ENCODE measurements at places on chromosomes 2 and 18. TPM values are rescaled to one million over a fixed set of nuclear protein-coding genes. Genes with fewer than 3 reads are reported as not detected.
A peak's percentile ranks its signal among the peaks of the same experiment; 100 is the strongest.

DNER gene
- total RNA-seq: 0.34 TPM

HOXD4 gene
- 22.4 TPM for total RNA-seq

KYNU gene
- total RNA-seq: 18.7 TPM

TSPYL6 gene
- not detected for total RNA-seq

POMC gene
- 0.68 TPM for total RNA-seq

DSG4 gene
- not detected for total RNA-seq

SLC9A4 gene
- total RNA-seq: 23.5 TPM

EPC2 gene
- 51.2 TPM for total RNA-seq

CD207 gene
- 1.3 TPM for total RNA-seq

UGT1A8 gene
- 4.4 TPM for total RNA-seq

GRCh38 chr2:170737821-170738220 is 22.7 kb downstream of the SP5 start:
- DNase-seq: no peak

- DNase-seq: no peak
These were observed 75.6 kb upstream of the REG3A start for GRCh38 chr2:79235135-79235534.

DNA sequence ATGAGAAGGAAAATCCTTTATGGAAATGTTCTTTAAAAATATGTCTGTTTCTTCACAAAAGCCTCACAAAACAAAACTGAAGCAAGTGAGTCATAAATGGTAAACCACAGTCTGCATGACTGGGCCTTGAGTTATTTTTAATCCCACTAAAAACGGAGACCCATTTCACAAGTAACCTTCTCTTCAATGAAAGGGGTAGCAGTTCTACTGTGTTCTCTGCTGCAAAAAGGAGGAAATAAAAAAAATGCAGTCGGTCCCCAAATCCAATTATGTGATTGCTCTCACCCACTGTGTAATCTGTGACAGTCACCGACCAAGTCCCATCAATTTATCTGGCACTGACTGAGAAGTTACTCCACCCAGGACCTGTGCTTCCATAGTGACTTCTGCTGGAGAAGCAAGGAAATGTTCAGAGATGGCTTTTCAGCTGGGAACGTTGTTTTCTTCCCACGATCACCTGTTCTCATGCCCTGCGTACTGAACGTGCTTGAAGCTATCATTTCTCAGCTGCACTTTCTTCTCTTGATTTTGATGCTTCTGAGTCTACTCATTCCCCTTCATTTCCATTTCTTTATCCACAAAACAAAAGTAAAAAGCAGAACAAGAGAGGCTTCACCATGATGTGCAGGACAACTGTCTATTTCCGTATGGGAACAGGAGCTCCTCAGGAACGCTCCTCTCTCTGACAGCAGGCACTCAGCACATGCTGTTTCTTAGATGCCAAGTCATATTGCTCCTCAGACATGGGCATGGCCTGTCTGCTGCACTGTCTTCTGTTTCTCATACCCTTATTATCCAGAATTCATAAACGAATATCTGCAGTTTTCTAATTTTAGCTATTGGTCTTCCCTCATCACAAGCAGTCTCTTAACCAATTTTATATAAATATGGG is 80.0 kb upstream of the TMEM200C start:
- DNase-seq: no peak

- no peak for DNase-seq
These were observed 10.7 kb downstream of the MERTK start for GRCh38 chr2:111909079-111909478.

DNA sequence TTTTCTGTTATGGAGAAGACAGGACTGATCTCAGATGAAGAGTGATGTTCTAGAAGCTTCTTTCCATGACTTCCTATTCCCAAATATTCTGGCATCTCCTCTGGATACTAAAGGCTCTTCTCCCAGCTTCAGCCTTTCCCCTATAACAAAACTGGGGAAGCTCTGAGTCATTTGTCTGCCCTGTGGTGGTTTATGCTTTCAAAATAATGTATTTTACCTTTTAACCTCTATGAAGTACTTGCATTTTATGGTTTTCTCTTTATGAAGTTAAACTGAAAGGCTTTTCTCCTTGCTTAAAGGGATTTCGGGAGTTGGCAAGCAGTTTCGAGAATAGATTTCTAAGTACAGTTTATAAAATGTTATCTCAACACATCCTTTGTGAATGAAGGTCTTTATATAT is 104.4 kb downstream of the TANC1 start:
- DNase-seq: no peak

DNA sequence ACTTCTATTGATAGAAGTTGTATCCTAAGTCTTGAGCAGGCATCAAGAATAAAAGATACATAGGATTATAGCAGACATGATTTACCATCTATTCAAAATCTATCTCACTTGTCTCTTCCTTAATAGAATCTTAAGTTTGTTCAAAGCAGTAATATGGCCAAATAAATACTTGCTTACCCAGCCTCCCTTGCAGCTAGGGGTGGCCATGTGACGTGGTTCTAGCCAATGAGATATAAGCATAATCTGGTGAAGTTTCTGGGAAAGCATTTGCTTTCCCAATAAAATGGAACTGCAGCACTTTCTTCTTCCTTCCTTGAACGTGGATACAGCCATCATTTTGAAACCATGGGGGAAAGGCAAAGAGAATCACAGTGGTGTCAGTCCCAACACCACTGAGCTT is 33.7 kb upstream of the SLC1A4 start:
- no peak for DNase-seq

DNA sequence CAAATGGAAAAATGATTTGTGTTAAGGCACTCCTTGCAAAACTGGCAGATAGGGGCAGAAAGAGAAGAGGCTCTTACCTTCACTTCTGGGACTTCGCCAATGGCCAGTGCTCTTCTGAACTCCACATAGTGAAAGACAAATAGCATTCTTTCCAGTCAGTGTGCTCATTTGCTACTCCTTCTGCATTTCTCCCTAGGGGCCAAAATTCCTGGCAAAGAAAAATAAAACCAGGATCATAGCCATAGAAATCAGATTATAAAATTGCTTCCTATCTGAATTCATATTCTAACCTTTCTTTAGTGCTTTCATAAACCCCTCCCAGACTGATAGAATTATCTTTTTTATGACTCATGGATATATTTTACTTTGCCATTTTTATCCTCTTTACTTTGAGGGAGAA is 56.9 kb upstream of the PELI1 start:
- no peak for DNase-seq

- no peak for DNase-seq
These were observed 41.6 kb downstream of the PKDCC start for GRCh38 chr2:42089340-42089925.

GRCh38 chr2:37168217-37168981 is 11.6 kb upstream of the EIF2AK2 start:
- no peak for DNase-seq

GRCh38 chr2:100817388-100817985 is 2.5 kb upstream of the NPAS2 start:
- DNase-seq: no peak

DNA sequence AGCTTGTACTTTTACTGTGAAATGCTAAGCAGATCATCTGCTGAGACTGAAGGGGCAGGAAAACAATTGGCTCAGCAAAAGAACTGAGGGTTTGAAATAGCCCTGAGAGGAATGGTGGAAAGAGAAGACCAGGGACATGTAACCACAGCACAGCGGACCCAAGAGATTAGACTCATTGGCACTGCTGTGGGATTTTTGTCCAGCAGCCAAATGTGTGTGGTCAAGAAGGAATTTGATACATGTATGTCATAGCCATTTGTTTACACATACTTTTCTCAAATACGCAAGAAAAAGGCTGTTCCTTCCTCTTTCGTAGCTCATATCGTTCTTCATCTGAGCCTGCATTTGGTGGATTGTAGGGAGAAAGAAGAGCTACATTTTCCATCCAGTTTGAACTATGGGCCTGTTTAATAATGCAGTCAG is 73.8 kb downstream of the TRABD2A start:
- DNase-seq: peak; percentile 62

GRCh38 chr2:239014458-239015217 is 166.8 kb downstream of the TWIST2 start:
- no peak for DNase-seq

DNA sequence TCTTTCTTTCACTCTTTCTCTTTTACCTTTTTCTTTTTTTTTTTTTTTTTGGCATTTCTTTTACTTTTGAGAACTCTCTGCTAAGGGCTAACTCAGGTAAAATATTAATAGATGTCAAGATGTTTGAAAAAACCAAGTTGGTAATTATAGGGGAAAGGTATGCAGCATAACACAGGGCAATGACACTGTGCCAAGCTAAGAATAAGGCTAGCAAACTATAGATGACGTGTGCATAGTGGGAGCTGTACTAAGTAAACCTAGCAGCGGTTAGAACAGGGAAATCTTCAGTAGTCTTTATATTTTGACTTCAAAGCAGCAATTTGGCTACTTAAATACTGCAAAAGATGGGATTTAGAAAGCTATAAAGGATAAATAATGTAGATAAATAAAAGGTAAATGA is 415.4 kb upstream of the RGPD4 start:
- DNase-seq: no peak

DNA sequence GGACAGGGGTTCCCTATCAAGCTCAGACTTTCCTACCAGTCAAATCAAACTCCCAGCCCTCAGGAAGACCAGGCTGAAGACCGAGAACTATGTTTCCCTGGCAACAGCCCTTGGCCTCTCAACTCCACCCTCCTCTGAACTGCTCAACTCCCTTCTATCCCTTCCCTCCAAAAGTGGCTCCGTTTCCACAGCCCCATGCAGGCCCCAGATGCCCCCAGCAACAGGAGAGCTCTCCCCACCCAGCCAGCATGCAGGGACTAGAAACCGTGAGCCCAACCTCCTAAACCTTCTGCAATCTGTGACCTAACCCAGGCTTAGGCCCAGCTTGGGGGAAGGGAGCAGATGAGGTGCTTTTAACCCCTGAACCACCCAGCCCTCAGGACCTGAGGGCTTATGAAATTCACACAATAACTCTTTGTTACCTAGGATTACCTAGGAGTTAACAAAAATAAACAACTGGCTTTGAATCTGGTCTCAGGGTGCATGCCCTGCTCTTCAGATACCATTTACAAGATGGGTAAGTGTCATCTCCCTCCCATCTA is 87.2 kb downstream of the BCL11A start:
- no peak for DNase-seq

DNA sequence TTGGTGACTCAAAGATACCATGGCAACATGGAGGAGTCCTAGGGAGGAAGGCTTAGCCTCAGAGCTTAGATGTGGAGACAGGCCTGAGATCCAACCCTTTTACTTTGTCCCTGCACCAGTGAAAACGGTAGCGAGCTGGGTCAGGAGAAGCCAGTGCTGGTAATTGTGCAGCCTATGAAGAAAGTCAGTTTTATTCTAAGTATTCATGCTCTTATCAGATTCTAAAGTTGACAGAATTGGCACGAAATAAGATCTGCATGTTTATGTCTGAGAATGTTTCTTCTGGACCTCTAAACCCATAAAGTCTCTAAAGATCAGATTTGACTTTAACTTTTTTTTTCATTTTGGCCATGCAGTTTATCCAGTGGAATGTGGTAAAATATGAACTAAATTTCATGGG is 93.8 kb downstream of the SCG2 start:
- no peak for DNase-seq

GRCh38 chr2:72235497-72236415 is 88.1 kb upstream of the CYP26B1 start:
- DNase-seq: no peak

DNA sequence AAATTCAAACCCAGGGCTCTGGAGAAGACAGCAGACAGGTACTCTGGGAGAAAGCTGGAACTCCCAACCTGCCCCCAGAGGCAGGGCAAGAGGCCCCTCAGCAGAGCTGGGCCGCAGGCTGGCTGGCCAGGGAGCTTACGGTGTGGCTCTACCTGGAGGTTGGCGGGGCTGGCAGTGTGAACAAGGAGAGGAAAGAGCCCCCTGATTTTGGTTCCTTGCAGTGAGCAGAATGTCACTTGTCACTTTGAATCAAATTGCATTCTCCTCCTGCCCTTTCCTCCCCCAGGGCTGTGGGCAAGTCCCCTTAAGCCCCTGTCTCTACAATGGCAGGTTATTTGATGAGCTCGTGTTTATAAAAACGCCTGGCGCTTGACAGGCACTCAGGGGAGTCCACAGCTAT is 32.6 kb downstream of the MYO7B start:
- peak; percentile 35 for DNase-seq

DNA sequence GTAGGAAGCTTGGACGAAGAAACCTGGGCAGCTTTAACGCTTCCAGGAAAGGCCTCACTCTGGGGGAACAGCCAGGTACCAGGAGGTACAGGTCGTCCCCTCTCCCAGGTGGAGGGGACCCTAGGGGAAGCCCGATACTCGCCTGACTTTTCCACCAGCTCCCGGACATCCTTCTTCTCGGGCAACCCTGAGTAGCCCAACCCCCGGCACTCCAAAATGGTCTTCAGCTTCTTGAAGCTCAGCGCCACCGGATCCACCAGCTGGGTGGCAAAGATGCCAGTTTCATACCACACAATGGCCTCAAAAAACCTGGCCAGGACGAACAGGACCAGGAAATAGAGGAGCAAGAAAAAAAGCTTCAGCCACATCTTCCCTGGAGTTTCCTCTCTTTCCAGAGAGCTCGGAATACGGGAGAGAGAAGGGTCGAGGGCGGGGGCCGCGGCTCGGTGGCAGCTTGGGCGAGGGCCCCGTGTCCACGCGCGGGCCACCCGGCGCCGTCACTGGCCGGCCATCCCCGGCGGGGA is 1.1 kb downstream of the RNF103 start:
- peak; percentile 50 for DNase-seq

GRCh38 chr18:37465958-37466357 is 99.6 kb downstream of the CELF4 start:
- DNase-seq: no peak

DNA sequence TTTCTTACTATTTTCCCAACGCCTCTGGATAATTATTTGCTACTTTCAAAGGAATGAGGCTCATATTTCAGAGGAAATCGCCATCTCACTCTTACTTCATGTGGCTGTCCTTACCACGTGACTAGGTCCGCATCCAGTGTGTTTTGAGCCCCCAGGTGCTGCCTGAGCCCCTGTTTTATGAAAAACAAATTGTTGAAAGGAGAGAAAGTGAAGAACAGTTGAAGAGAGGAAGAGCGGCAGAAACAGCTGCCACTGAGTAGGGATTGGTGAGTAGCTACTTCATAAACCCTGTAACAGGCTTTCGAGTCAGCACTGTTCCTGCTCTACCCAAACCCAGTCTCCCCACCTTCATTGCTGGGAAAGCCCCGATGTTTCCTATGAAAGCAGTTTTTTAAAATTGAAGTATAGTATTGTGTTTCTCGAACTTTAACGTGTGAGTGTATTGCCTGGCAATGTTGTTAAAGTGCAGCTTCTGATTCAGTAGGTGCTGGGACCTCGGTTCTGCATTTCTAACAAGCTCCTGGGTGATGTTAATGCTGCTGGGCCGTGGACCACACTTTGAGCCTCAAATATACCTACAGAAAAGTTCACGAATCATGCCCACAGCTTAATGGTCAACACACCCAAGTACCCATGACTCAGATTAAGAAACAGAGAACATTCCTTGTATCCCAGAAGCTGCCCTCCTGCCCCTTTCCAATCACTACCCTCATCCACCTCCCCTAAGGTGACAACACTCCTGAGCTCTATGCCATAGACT is 39.7 kb downstream of the TMEM177 start:
- DNase-seq: no peak

GRCh38 chr2:43399515-43400264 is 173.3 kb upstream of the ZFP36L2 start:
- no peak for DNase-seq
